ENCODE measurements at places on chromosomes 4 and X.

- no peak for DNase-seq
Measured at GRCh38 chrX:97009391-97009790, 125.7 kb downstream of the RPA4 start.

DNA sequence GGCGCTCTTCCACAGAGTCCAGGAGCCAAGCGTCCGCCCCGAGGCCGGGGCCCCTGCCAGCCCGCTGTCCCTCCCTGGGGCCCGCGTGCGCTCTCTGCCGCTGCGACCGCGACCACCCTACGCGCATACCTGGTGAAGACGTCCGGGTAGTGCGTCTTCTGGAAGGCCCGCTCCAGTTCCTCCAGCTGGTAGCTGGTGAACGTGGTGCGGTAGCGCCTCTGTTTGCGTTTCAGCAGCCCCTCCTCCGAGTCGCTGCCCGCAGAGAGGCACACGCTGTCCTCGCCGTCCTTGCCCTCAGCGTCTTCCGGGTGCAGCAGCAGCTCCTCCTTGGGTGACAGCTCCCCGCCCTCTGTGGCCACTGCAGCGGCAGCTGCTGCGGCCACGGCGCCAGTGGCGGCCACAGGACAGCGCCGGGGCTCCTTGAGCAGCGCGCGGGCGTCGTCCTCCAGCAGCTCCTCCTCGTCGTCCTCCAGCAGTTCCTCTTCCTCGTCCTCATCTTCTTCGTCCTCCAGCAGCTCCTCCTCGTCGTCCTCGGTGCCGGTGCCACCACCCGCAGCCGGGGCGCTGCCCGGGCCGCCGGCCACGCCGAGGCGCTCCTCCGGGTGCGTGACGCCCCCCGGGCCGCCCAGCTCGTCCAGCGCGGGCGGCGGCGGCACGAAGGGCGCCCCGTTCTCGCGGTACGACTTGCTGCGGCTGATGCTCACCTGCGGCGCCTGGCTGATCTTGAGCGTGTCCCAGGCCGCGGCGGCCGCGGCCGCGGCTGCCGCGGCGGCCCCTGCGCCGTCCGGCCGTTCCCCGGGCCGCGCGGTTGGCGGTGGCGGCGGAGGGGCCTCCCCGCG lies 2.8 kb downstream of the ARX start:
- no peak for DNase-seq

GRCh38 chr4:186249785-186250754 lies 15.9 kb upstream of the F11 start:
- DNase-seq = no peak

DNA sequence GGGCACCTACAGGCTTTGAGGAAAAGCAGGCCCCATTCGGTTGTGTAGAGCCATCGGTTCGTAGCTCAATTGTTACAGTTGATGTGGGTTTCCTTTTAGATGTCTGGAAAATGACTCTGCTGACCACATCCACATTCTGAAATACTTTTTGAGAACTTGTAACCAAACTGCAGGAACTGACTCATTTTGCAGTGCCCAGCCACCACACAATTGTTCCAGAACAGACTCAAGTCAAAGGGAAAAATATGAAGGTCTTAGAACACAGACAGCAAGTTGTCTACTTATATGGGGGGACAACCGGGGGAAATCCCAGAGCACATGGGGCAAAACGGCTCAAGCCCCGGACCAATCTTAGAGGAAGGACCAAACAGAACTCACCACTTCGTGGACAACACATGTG lies 557.6 kb upstream of the DIPK2B start:
- DNase-seq = peak; percentile 39

GRCh38 chrX:10051866-10052480 lies 84.8 kb downstream of the CLDN34 start:
- no peak for DNase-seq

- DNase-seq = no peak
Measured at GRCh38 chr4:7595934-7596461, 161.3 kb upstream of the PSAPL1 start.

Data from stimulated activated CD8-positive, alpha-beta memory T cell treated with anti-CD3 and anti-CD28 coated beads, Interleukin-7, amount 100 ng/mL, for 48 hours (primary cell).